HT-29 (cell line): ENCODE measurements at places on chromosomes 16 and 17.

GRCh38 chr16:2715519-2715918 is 4.5 kb downstream of the PRSS27 start:
- no peak for DNase-seq

GRCh38 chr17:56656701-56657327 is 63.3 kb downstream of the NOG start:
- DNase-seq, result no peak

DNA sequence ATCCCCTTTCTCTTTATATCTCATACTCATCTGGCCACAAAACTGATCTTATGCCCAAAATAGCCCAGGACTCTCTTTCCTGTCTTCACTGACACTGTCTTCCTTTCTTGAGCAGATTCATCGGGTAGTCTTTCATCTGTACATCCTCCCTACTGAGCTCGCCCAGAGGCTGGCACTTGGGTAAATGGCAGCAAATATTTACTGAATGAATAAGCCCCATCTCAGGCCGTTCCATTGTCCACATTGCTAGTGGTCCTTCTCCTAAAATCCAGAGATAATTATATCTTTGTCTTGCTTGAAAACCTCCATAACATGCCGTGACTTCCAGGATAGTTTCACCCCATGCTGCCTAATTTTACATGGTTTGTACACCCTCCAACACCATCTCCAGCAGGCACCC is 158.1 kb upstream of the SDK2 start:
- no peak for DNase-seq

DNA sequence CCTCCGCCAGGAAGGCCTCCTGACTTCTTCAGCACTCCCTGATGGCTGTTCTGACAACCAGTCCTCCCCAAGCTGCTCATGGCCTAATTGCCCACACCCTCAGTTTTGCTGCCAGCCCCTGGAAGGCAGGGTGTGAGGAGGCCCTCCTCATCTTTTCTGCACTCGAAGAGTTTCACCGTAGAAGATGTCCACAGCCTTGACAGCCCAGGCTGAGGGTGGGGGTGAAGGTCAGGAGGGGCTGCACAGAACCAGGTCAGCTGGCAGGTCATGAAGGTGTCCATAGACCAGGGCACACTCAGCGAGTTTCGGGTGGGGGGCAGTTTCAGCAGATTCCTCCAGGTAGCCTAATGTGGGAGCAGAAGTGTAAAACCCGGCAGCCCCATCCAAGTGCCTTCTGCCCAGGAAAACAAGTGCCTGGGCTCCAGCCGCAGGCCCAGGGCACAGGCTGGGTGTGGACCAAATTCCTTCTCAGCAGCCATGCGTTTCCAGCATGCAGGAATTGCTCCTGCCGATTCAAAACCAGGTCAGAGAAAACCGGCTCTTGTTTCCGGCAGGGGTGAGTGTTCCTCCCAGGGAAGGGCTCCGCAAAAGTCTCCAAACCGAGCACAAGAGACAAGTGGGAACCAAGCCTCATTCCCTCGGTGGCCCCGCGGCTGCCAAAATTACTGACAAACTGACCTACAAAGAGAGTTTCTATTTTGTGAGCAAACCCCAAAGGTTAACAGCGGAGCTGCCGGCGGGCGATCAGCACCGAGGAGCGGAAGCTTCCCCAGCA is 228.8 kb downstream of the C16orf78 start:
- no peak for DNase-seq

DNA sequence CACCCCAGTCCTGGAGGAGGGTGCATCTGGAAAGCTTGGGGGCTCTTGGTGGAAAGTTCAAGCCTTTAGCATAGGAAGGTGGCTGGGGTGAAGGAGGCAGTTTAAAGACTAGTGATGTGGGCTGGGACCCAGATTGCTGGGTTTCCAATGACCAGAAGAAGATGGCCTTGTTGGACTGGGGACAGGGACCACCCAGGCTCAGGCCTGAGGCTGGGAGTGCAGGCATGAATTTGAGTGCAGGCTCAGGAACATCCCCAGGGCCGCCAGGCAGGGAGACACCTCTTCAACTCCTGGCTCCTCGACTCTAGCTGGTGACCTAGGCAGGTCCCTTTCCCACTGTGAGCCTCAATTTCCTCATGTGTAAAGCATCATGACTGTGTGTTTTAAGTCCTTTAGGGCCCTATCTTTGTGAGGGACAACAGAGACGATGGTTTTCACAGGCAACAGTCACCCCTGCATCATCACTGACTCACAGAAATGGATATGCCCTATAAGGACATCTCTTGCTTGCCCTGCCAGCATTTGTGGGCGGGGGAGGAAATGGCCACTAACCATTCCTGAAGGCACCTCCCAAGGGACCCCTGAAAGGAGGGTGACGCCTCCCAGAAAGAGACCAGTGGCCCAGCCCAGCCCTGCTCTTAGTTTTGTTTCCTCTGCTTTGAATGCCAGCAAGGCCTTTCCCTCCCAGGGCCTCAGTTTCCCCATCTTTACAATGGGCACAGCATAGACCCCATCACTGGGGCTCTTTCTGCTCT is 11.1 kb downstream of the NLRC5 start:
- DNase-seq, result no peak

- peak; percentile 61 for DNase-seq
Measured at GRCh38 chr17:50638606-50638965, 3.9 kb downstream of the ABCC3 start.

DNA sequence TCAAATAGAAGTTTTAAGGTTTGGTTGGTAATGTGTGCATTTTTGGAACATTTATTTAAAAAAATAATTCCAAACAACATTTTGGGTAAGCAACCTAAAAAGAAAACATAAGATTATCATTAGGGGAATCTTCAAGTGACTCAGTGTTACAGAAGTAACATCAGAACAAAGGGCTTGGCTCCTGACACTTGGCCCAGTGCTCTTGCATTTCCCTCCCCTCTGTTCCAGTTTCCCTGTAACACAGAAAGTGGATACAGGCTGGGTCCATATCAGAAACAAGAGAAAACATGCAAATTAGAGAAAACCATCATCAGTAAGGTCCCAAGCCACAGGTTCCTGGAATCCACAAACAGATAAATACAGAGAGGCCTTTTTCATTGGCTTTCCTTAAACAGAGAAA is 40.1 kb downstream of the SKAP1 start:
- DNase-seq, result no peak

DNA sequence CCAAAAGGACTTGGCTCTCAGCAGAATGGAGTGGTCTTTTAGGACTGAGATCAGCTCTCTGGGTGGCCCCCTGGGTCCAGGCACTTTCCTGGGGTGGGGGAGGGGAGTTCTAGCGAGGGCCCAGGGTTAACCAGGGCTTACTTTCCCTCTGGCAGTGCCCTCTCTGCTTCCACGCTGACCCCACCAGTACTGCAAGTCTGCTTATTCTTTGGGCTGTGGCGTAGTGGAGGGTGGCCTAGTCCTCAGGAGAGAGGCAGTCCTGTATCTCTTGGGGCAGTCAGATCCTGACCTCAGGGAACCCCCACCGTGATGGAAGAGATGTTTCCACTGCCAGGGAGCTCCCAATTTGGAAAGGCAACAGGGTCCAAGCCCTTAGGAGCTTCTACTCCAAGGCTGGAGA is 79.4 kb downstream of the CCDC182 start:
- no peak for DNase-seq

- peak; percentile 2 for DNase-seq
Measured at GRCh38 chr17:44268709-44269534, 987 bp upstream of the SLC4A1 start.

DNA sequence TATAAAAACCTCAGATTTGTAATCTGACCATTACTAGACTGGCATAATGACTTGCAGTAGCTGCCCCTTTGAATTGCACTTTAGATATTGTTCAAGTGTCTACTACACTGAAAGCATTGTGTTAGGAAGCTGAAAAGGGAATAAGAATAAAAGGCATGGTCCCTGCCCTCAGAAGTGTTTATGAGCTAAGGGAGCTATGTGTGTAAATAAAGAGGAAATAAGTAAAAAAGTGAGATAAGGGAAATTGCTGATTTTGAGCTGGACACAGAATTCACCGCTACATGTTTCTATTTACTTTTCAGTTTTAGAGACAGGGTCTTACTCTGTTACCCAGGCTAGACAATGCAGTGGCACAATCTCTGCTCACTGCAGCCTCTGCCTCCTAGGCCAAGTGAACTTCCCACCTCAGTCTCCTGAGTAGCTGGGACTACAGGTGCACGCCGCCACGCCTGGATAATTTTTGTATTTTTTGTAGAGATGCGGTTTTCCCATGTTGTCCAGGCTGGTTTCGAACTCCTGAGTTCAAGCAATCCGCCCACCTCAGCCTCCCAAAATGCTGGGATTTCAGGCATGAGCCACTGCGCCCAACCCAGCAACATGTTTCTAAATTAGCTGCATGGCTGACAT is 57.0 kb downstream of the GRB2 start:
- DNase-seq, result no peak

DNA sequence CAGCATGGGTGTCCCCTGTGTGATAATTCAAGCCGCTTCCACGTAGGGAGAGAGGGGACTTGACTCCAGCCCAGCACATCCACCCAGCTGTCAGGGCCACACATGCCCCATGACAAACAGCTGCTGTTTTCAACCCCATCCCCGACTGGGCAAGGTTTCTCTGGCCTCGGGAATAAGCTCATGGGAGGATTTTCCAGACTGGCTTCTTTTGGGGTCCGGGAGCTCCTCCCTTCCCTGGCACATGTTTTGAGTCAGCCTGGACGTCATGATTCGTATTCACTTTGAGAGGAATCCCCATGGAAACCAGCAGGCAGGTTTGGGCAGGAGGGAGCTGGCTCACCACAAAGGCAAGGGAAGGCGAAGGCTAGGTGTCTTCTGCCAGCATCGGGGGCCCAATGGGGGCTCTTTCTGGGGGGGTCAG is 156.4 kb downstream of the CMIP start:
- no peak for DNase-seq

DNA sequence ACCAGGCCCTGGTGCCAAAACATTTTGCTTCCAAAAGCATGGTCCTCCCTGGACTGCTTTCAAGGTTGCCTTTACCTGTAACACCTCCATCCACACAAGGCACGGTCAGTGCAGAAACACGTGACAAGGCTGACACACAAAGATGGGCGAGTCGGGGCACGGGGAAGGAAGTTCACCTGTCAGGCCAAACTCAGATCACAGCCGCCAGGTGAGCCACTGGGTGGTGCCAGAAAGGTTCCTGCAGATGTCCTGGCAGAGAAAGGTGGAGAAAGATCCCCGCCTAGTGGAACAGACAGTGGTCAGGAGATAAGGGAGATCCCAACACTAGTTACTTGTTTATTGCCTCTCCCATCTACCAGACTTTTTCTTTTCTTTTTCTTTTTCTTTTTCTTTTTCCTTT is 155.3 kb downstream of the AIPL1 start:
- peak; percentile 61 for DNase-seq

DNA sequence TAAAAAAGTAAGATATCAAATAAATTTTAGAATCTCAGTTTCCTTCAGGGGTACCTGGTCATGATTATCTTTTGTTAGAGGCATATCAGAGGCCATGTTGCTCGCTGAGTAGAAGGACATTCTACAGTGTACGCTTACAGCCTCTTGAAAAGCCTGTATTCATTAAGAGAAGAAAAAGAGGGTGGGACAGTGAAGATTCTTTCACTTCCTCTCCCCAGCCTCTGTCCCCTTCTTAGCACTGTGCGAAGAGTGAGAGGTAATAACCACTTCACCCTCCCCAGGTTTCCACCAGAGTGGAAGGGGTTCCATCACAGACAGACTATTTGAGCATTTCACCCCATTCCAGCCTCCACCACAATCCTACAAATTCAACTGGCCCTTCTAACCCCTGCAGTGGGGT is 4.8 kb upstream of the LPO start:
- DNase-seq, result no peak

DNA sequence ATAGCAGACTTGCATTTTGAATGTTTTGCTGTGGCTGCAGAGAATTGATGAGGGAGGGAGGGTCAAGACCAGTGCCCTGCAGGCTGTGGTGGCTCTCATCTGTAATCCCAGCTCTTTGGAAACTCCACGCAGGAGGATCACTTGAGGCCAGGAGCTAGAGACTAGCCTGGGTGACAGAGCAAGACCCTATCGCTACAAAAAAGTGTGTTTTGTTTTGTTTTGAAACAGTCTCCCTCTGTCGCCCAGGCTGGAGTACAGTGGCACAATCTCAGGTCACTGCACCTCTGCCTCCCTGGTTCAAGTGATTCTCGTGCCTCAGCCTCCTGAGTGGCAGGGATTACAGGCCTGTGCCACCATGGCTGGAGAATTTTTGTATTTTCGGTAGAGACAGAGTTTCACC is 1.9 kb upstream of the UBE2G1 start:
- no peak for DNase-seq

DNA sequence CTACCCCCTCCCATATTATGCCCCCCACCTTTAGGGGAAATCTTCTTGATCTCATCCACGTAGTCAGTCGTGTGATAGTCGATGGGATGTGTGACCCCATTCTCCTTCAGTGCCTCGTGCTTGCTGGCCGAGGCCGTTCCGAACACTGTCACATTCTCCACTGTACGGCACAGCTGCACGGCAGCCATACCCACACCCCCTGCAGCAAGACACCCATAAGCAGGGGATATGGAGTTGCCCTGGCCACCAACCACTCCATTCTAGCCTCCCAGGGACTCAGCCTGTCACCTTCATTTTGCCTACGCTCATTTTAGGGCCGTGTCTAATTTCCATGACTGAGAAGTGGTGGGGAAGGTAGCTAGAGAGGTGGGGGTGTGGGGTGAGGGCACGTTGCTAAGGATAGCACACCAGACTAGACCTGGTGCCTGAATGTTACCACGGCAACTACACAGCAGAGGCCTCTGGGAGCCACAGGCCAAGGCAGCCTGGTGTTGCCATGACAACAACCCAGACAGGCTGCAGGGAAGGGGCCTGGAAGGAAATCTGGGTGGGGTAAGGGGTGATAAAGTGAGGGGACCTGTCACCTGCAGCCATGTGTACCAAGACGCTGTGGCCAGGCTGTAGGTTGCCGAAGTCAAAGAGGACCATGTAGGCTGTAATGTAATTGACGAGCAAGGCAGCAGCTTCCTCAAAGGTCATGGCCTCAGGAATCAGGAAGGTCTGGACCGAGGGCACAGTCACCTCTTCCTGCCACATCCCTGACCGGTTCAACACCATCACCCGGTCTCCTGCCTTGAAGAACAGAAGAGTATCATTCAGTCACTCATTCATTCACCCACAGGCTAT is 4.0 kb downstream of the VAT1 start:
- DNase-seq, result peak; percentile 30

GRCh38 chr17:48543854-48544348 is 1.0 kb downstream of the HOXB2 start:
- no peak for DNase-seq

DNA sequence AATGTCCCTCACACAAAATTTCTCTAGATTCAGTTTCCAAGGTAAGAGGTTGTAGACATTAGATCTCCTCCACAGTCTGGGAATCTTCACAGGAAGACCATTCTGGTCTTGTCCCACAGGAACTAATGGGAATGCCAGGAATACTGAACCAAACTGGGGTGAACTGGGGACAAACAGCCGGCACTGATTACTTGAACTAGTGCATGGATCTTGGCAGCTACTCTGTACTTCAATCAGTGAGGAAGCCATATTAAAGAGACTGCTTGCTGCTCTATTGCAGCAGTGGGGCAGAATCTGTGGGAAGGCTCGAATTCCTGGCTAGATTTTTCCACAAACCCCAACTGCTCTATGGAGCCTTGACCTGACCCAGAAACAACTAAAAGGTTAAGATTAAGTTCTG is 268.9 kb upstream of the AXIN2 start:
- no peak for DNase-seq
